ENCODE measurements at places on chromosomes 2 and 18.

- DNase-seq, result peak; percentile 42
Measured at GRCh38 chr2:120206022-120206581, 17.1 kb downstream of the TMEM185B start.

DNA sequence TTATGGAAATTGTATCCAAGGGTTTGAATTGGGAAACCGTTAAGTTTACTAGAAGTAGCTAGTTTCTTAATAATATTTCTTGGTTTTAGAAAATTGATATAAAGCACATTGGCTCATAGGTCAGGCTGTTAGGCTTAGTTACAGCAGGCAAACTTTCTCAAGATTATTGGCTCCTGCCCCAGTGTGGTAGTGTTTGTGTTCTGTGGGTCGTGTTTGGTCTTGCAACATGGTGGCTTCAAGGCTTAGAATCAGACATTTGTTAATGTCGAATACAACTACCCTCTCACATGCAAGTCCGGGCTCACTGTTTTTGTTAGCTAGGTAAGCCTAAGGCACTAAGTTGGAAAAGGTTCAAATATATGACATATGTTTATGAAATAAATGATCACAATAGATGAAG, 19.6 kb downstream of the CERS6 start:
- DNase-seq, result no peak

DNA sequence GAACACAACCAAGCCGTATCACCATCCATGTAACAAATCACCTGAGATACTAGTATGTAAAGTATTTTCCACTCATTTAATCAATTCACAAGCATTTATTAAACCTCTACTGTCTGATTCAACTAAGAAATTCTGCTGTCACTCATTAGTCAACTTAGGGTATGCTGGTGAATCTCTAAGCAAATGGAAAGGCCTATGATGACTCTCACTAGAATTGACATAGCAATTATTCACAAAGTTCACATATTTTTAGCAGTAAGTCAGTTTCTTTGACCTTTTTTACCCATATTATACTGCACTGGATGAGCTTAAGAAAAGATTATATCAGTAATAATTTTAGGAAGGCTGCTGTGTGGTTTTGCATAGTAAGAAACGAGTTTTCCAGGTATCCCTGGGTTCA, 130.1 kb downstream of the SLC8A1 start:
- no peak for DNase-seq

DNA sequence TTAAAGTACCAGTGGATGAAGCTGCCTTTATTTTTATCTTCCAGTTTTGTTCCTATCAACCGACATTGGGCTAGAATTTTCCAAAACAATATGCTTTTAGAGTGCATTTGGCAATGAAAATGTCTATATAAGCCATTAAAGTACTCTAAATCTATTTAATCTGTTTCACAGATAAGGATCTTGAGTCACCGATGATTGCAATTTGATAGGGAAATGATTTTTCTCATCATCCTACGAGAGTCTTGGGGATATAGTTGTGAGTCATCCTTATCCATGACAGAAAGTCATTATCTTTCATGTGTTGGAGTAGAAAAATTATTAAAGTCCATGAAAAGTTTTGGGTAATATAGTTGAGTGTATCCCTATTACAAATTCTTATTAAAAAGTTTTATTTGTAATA, 26.1 kb downstream of the SLC39A10 start:
- no peak for DNase-seq

DNA sequence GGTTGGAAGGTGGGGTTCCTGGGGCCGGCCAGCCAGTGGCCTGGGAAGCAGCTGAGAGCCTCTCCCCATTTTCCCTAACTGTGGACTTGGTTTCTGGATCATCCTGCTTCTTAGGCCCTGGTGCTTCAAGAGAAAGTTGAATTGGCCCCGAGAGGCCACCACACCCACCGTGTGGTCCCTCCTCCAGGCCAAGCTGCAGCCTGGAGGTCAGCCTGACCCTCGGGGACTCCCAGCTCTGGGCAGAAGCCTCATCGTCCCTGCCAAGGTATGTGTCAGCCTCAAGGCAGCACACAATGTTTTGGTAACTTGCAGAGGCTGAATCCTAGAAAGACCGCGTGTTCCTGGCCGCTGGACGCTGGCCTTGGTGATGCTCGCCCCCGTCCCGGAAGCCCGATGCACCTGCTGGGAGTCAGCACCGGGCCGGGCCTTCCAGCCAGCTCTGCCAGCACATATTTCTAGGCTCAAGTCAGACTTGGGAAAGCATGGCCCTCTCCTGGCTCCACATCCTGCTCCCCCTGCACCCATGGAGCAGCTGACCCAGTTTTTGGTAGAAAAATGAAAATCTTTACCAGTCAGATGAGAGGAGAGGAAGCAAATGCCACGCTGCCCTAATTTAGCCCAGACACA, 72.6 kb downstream of the ACTR2 start:
- DNase-seq, result no peak

GRCh38 chr2:15224641-15225040, 336.5 kb downstream of the NBAS start:
- no peak for DNase-seq

DNA sequence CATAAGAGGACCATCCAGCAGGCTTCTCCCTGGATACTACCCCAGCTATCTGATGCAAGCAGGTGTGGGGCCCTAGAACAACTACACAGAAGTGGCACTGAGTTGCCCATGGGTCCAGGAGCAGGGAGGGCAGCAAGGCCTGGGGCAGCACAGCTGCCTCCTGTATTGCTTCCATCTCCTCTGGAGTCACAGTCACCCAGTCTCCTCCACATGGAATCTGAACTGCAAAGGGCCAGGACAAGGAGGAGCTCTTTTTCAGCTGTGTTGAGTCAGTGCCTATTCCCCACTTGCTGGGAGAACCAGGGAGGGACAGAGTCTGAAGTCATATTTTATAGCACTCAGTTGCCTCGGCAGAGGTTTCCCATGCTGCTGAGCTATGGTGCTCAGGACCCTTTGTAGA, 67.9 kb upstream of the ALPP start:
- DNase-seq, result no peak

- DNase-seq, result no peak
Measured at GRCh38 chr18:34287825-34288224, 63.1 kb upstream of the NOL4 start.

- DNase-seq, result no peak
Measured at GRCh38 chr18:28123401-28124030, 53.4 kb downstream of the CDH2 start.

- DNase-seq, result no peak
Measured at GRCh38 chr2:152347076-152347475, 12.1 kb downstream of the FMNL2 start.

GRCh38 chr18:61459896-61460648, 126.8 kb downstream of the CDH20 start:
- DNase-seq, result no peak

GRCh38 chr18:13551305-13551603, 175.1 kb downstream of the FAM210A start:
- no peak for DNase-seq

DNA sequence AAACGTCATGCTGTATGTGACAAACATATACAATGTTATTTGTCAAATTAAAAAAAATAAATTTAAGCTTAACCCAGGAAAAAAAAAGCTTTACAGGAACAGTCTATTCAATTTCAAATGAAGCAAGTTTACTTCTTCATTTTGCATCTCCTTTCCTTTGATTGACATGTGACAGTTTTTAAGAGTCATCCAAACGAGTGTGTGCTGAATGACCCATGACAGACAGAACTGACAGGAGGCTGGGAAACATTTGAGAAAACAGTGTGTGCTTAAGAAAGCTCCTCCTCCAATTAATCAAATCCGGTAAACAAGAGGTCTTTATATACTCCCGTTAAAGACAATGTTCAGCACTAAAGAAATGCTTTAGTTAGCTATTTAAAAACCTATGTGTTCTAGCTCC, 177.7 kb downstream of the SRBD1 start:
- DNase-seq, result no peak

DNA sequence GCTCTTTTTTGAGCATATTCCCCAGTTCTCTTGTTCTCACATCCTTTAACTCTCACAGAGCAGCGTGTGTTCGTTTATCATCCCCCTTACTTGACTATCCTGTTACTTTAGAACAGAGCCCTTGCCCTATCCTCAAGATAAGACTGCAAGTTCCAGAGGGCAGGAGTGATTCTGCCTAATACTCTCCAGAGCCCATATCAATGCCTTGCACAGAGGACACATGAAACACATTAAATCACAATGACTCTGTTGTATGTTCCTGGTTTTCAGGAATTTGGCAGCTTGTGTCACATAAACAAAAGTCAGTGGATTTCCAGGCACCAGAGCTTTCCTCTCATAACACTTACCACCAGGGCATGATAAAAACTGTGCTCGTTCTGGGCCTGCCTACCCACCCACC, 156.7 kb downstream of the RNF144A start:
- DNase-seq, result no peak

DNA sequence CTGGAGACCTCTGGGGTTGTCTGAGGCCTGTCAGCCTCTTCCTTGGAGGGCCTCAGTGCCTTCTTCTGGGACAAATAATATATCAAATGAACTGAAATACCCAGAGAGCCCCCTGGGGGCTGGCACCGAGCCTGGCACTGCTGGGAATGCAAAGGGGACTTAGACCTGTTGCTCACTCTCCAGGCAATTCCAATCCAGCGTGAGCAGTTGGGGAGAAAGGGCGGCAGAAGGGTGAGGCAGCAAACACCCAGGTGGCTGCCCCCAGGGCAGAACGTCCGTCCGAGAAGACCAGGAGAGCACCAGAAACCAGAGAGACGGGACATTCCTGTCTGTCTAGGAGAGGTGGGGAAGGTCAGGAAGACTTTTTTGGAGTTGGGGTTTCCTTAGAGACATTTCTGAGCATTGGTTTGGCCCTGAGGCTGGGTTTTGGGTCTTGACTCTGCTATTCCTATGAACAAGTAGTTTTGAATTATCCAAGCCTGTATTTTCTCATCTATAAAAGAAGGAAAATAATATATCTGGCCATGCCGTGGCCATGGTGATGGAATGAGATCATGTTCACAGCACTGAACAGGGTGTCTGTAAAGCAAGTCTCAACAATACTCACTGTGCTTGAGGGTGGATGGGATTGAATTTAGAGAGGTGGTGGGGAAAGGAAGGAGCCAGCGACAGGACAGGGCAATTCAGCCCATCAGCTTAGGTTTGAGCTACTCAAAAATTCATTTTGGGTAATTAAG, 44.3 kb upstream of the ZBTB7C start:
- no peak for DNase-seq

DNA sequence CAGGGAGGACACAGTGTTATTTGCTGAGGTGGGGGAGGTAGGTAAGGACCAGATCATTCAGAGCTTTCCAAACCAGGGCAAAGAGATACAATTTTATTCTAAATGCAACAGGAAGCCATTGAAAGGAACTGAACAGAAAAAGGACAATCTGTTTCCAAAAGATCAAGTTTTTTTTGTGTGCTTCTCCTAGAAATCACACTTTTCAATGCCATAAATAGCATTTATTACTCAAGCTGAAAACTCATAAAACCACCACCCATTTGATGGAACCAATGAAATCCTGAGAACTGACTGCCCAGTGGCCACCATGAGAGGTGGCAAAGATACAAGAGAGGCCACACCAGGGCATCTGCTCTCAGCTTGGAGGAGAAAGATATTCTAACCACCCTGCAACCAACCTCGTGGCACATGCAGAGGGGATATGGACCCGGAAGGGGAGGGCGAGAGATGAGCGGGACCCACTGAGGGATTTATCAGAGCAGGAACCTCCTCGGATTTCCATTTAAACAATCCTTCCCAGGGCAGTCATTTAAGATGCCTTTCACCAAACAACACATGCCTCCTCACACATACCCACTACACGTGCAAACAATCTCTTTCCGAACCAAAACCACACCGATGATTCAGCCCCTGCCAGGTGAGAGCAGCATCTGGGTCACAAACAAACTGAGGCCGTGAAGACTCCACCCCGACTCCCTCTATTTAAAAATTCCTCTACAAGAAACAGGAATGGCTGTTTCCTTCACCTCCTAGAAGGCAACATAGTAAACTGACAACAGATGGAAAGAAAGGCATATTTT, 8.8 kb downstream of the CYB5A start:
- no peak for DNase-seq

DNA sequence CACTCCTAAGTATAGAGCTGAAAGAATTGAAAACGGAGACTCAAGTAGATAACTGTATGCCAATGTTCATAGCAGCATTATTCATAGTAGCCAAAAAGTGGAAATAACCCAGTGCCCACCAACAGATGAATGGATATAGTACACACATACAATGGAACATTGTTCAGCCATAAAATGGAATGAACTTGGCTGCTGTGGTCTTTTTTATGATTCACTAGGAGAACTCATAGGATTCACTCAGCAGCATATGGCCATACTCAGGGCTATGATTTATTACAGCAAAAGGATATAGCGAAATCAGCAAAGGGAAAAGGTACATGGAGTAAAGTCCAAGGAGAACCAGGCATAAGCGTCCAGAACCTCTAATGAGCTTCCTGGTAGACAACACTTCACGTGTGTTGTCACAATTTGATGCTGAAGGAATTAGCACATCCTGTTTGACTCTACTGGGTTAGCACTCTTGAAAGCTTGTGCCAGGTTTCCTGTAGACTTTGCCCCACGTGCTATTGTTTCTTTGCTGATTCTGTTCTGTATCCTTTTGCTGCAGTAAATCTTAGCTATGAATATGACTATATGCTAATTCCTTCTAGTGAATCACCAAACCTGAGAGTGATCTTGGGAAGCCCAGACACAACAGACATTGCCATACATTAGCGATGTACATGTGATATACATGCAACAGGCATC, 15.7 kb downstream of the SPC25 start:
- DNase-seq, result no peak

DNA sequence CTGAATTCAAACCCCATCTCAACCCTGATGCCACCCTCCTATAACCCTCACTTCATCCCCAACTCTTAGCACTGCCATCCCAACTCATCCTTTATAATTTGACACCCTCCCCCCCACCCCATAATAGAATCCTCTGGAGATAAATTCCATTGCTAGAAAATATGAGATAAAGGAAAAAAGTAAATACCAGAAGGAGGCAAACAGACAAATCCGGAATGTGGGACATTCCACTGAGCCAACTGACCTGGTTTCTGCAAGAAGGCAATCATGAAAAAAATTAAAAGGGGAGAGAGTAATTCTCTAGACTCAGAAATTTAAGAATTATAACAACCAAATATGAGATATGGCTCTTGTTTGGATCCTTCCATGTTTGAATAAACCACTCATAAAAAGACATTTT, 132.4 kb downstream of the CYP26B1 start:
- DNase-seq, result no peak

DNA sequence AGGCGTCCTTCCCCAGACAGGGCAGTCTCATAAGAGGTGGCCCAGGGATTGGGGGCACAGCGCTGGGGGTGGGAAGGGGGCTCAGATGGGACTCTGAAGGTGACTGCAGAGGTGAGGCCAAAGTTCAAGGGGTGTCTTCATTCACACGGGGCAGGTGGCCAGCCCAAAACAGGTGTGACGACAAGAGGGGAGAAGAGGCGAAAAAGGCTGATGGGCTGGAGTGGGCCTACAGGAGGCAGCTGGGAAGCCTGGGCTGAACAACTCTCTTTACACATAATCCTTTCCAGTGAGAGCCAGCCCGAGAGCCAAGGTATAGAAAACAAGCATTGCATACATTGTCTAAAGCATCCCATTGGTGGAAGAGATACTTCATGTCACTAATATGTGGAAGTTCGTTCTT, 130.9 kb upstream of the ASB18 start:
- DNase-seq, result no peak

- DNase-seq, result no peak
Measured at GRCh38 chr18:45006934-45007333, 326.2 kb downstream of the SETBP1 start.

GRCh38 chr2:197360744-197361156, 50.2 kb upstream of the ANKRD44 start:
- DNase-seq, result no peak

Data from stimulated activated CD4-positive, alpha-beta T cell treated with anti-CD3 and anti-CD28 coated beads, TNF-alpha, amount 100 ng/mL, for 24 hours (primary cell).